ENCODE measurements at places on chromosomes 6 and 20. TPM values are rescaled to one million over a fixed set of nuclear protein-coding genes. Genes with fewer than 3 reads are reported as not detected.

- peaks cover 6% of the 10 kb centered on the region for H3K27me3 ChIP-seq
- no peak for DNase-seq
- no peaks in the 10 kb centered on the region for H3K36me3 ChIP-seq
These were observed 1.4 kb upstream of the NRN1 start for GRCh38 chr6:6008089-6008647.

DNA sequence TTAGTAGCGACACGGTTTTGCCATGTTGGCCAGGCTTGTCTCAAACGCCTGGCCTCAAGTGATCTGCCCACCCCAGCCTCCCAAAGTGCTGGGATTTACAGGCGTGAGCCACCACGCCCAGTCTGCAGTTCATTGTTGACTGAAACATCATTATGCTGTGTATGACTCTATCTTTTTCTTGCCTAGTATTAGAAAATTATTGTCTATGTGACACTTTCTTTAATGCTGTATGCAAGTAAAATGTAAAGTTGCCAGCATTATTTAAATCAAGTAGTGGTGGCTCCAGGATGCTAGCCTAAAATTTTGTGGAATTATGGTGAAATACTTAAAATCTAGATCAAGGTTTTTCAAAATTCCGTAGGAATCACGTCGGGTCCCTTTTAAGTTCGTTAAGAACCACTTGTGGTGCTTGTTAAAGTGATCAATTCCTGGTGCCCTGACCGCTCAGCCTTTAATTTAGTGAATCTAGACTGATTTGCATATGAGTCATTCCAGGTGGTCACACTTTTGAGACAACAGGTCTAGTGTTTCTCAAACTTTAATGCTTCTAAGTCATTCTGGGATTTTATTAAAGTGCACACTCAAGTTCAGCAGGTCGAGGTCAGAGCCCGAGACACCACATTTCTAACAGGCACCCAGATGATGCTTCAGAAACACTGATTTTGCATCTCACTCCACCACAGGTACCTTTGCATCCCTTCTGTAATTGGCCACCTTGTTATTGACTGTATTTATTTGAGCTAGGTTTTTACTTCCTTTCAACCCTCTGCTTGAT lies 132.6 kb upstream of the MTHFD1L start:
- no peak overlapping the region for H3K4me3 ChIP-seq
- no peaks in the 10 kb centered on the region for H3K27me3 ChIP-seq
- H3K27ac ChIP-seq = no peak overlapping the region

DNA sequence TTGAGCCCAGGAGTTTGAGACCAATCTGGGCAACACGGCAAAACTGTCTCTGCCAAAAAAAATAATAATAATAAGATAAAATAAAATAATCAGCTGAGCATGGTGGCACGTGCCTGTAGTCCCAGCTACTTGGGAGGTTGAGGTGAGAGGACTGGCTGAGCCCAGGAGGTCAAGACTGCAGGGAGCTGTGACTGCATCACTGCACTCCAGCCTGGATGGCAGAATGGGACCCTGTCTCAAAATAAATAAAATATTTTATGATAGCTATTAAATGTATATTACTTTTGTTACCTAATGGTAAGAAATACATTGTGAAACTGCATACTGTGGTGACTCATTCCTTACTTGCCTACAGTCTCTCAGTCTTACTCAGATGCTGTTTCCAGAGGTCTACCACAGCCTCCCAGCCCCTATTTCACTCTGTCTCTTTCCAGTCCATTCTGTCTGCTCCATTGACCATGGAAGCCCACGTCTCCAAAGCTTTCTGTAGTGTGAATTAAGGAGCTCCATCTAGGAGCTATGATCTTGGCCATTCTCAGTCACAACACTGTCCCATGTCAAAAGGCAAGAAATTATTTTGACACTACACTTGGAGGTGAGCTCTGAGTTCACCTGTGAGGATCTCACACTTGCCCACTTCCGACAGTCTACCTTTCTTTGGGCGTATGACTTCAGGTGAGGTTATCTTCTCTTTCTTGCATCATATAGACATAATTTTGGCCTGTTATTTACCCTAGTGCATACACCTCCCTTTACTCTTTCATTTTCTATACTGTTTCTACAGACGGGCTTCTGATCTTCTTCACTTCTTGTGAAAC lies 22.4 kb upstream of the SNX9 start:
- no peaks in the 10 kb centered on the region for H3K27me3 ChIP-seq
- H3K27ac ChIP-seq = no peak overlapping the region
- H3K4me1 ChIP-seq = no peaks in the 10 kb centered on the region
- no peak for DNase-seq
- no peak overlapping the region for H3K4me3 ChIP-seq

DNA sequence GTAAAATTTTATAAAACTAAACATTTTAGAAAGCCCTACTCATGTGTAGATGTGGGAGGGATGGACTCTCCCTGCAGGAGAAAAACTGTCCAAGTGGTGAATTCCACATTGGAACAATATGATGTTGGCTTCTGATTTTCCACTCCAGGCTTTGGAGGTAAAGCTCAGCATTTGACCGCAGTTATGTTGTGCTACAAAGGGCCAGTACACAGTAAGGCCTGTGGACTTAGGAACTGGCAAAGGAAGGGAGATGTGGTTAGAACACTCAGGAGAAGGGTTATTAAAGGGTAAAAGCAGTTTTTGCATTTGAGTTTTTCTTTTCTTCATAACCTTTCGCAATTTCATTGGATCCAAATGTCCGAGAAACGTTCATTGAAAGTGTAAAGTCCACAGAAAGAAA lies 150.3 kb upstream of the SASH1 start:
- no peak for DNase-seq
- peaks cover 1% of the 10 kb centered on the region for H3K27me3 ChIP-seq

TREML2 gene
- polyA plus RNA-seq = 0.27 TPM

SCUBE3 gene
- not detected for polyA plus RNA-seq

- no peak overlapping the region for H3K4me3 ChIP-seq
- DNase-seq = no peak
- H3K36me3 ChIP-seq = no peaks in the 10 kb centered on the region
- no peaks in the 10 kb centered on the region for H3K27me3 ChIP-seq
- no peaks in the 10 kb centered on the region for H3K4me1 ChIP-seq
- H3K27ac ChIP-seq = no peak overlapping the region
These were observed 207.0 kb upstream of the HDDC2 start for GRCh38 chr6:125508793-125509192.

LRRC1 gene
- polyA plus RNA-seq = 21.8 TPM

DNA sequence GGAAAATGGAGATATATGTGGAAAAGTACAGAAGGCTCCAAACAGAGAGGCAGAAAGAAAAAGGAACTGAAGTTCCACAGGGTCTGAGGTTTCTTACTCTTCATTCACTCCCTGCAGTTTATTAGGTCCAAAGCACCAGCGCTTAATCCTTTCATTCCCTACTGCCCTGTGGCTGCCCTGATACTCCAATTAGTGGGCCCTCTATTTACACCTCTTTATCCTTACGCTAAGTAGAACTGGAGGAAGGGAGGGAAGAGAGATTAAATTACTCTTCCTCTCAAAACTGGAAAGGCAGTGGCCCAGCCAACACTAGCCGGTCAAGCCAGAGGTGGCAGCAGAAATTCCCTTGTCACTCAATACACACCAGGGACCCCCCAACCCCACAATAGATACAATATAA lies 20.4 kb downstream of the TRERF1 start:
- H3K27ac ChIP-seq = no peak overlapping the region
- H3K4me3 ChIP-seq = no peak overlapping the region
- H3K27me3 ChIP-seq = no peaks in the 10 kb centered on the region

DNA sequence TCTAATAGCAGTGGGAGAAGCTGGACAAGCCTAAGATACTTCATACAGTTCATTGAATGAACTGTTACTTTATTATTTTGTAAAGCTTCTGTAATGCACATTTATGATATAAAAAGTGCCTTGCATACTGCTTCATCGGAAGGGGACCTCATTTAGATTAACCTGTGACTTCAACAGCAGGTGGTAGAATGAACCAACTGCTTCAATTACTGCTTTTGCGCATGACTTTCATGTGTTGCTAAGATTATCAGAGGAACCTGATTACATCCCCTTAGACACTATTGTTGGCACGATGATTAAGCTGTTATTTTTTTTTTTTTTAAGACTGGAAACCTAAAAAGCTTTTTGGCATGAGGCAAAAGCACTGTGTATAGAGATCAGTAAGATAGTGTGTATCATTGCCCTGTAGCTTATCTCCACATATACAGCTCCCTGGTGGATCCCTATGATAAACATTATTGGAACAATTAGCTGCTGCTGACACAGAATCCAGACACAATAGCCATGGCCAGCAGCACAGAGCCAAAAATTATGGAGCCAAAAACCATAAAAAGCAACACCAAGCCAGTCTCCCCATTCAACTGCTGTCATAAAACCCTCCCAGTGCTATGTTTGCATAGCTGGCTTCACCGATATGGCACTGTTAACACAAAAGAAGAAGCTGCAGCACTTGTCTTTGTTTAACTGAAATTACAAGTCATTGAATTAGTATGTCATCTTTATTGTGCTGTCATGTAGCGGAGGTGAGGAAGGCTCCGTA lies 731.6 kb upstream of the MMS22L start:
- no peaks in the 10 kb centered on the region for H3K36me3 ChIP-seq
- no peaks in the 10 kb centered on the region for H3K27me3 ChIP-seq
- H3K27ac ChIP-seq = no peak overlapping the region
- no peak for DNase-seq

DNA sequence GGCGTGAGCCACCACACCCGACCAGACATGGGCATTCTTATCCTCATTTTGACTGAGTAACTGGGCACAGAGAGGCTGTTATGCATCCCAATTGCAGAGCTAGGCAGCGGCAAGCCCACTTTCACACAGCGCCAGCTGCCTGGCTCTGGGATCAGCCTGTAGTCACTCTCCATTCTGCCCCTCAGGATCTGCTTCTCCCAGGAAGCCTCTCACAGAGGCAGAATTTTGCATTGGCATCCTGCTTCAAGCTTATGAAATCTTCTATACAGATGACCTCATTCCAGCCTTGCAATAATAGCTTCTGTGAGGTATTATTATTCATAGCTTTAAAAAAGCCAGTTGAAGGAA lies 37.0 kb upstream of the IER3 start:
- DNase-seq = no peak
- H3K4me3 ChIP-seq = no peak overlapping the region
- peak overlapping the region; percentile 95 for H3K27ac ChIP-seq
- H3K27me3 ChIP-seq = no peaks in the 10 kb centered on the region
- H3K36me3 ChIP-seq = no peaks in the 10 kb centered on the region

BNIP5 gene
- 17.2 TPM for polyA plus RNA-seq

- no peak for DNase-seq
- H3K4me1 ChIP-seq = no peaks in the 10 kb centered on the region
- H3K27ac ChIP-seq = no peak overlapping the region
These were observed 203.9 kb upstream of the MARCKS start for GRCh38 chr6:113653275-113653674.

SCRT2 gene
- polyA plus RNA-seq = not detected

GRCh38 chr20:40241596-40242343 lies 447.3 kb downstream of the MAFB start:
- H3K27me3 ChIP-seq = peaks cover 2% of the 10 kb centered on the region
- H3K4me1 ChIP-seq = no peaks in the 10 kb centered on the region
- no peaks in the 10 kb centered on the region for H3K36me3 ChIP-seq
- no peak for DNase-seq

- DNase-seq = no peak
- H3K4me3 ChIP-seq = no peak overlapping the region
- H3K27me3 ChIP-seq = no peaks in the 10 kb centered on the region
- no peaks in the 10 kb centered on the region for H3K4me1 ChIP-seq
These were observed 79.5 kb upstream of the ISM1 start for GRCh38 chr20:13141546-13141945.

GRCh38 chr6:105250533-105250932 lies 70.7 kb upstream of the POPDC3 start:
- no peaks in the 10 kb centered on the region for H3K36me3 ChIP-seq
- no peak overlapping the region for H3K27ac ChIP-seq
- no peaks in the 10 kb centered on the region for H3K4me1 ChIP-seq
- no peak overlapping the region for H3K4me3 ChIP-seq
- H3K27me3 ChIP-seq = no peaks in the 10 kb centered on the region
- peak; percentile 48 for DNase-seq

DNA sequence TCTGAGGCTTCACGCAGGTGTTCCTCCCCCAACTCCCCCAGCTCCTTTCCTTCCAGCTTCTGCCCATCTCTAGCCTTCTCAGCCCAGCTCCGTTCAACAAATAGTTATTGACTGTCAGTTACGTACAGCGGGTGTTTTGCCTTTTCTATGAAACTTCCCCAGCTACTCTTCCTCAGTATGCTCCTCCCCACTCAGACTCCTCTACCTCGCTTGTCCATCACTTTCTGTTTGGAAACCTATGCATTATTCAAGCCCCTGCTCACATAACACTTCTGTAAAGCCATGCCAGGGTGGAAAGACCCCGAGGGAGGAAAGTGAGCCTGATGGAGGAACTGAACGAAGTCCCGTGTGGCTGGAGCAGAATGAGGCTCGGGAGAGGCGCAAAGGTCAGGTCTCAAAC lies 44.2 kb upstream of the NR2E1 start:
- no peak overlapping the region for H3K4me3 ChIP-seq
- H3K27ac ChIP-seq = no peak overlapping the region
- DNase-seq = no peak
- H3K4me1 ChIP-seq = peaks cover 12% of the 10 kb centered on the region

RSPH9 gene
- polyA plus RNA-seq = 1.1 TPM

SLC22A3 gene
- polyA plus RNA-seq = 0.67 TPM

DNA sequence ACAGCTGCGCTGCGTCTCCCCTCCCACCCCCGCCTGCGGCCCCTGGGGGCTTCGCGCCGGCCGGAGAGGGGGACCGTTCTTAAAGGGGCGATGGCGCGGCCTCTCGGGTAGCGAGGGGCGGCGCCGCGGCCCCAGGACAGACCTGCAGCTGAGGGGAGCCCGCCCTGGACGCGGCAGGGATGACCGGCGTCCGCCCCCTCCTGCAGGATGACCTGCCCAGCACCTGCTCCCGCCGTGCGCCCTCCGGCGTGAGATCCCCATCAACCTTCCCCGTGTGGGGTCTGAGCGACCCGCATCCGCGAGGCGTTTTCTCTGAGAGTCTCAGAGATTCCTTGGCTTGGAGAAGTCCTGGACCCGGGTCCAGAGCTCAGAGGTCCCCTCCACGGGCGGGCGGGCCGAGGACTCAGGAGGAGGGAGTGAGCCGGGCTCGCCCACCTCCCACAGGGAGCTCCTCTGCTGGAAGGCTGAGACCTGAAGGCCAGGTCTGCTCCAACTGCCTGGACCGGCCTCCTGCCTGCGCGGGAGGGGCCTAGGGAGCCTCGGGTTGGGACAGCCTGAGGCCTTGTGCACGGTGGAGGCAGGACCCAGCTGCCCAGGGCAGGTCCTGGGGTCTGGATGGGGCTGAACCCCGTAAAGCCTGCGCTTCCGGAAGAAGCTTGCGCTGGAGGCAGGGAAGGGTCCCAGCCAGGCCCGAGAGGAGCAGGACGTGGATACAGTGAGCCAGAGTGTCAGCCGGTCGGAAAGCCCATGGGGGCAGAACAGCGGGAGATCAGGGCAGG lies 532 bp upstream of the NKAIN4 start:
- H3K4me3 ChIP-seq = no peak overlapping the region
- no peaks in the 10 kb centered on the region for H3K36me3 ChIP-seq
